ENCODE measurements at places on chromosomes 3 and 15.
A peak's percentile ranks its signal among the peaks of the same experiment; 100 is the strongest.

DNA sequence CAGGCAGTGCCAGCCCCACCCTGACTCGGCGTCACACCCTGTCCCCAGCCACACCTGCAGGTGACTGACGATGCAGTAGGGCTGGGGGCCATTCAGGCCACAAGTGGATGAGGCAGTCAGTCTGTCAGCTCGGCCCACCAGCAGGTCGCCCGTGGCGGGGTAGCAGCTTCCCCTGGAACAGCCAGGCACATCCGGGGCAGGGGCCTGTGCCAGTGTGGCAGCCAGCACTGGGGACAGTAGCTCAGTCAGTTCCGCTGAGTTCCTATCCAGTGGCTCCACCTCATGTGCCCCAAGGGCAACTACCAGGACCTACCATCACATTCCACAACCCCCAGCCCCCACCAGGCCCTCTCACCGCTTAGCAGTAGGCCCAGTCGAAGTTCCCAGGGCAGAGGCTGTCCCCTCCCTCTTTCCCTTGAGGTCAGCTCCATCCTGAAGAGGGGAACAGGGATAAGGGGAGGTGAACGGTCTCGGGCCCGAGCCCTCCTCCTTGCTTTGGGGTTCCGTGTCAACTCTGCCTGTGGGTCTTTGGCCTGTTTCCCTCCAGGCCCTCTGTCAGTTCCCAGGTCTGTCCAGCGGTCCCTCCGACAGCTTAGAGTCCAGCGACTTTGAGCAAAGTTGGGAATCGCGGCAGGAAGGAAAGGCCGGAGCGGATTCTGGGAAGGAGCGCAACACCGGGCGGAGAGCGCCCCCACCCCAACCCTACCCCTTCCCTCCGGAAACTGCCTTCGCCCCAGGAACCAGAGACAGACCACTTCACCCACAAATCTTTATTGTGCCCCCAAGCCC lies at the start of gene LAMB2:
LAMB2 (minus strand) TSS at position 614 of the 789 bp plus-strand sequence; CDS start at position 431, 183 bp downstream.
- no peak for DNase-seq

GRCh38 chr3:25182794-25183193 lies 245.3 kb upstream of the RARB start:
- no peak for DNase-seq

- DNase-seq = no peak
These were observed 56.5 kb downstream of the PCSK6 start for GRCh38 chr15:101432982-101433381.

DNA sequence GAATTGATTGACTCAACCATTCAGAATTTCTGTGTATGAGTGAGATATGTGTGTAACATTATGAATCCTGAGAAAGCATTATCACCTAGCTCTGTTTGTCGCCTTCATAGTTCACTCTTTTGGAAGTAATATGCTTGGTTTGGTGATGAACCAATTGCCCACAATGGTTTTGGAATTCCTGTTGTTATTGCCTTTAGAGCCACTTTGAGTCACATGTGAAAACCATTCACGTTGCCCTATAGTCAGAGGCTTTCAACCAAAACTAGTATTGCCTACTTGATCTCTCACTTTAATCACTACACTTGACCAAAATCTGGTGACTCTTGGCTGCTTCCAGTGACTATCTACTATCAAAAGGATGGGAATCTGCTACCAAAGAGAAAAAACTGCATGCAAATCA lies 78.2 kb upstream of the FLNB start:
- DNase-seq = no peak

DNA sequence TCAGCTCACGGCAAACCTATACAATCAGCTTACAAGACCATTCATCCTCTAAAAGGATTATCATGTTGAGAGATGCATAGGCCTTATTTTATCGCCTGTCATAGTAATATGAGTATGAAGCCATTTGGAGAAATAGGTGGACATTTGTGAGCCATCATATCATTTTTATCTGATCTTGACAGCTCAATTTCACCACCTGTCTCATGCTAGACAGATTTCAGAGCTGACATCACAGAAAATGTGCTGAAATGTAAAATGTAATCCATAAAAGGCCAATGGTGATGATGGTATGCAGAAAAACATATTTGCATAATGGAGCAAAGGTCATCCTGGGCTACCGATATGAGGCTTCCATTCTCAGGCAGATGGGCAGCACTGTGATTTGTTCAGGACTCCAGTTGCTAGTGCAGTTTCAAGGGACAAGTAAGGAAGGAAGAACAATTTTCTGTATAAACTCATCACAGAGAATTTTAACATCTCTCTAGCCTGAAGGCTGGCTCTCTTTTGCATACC lies 221.5 kb downstream of the ULK4 start:
- no peak for DNase-seq

- no peak for DNase-seq
These were observed 1.4 kb upstream of the NSMCE3 start for GRCh38 chr15:29270976-29271375.

DNA sequence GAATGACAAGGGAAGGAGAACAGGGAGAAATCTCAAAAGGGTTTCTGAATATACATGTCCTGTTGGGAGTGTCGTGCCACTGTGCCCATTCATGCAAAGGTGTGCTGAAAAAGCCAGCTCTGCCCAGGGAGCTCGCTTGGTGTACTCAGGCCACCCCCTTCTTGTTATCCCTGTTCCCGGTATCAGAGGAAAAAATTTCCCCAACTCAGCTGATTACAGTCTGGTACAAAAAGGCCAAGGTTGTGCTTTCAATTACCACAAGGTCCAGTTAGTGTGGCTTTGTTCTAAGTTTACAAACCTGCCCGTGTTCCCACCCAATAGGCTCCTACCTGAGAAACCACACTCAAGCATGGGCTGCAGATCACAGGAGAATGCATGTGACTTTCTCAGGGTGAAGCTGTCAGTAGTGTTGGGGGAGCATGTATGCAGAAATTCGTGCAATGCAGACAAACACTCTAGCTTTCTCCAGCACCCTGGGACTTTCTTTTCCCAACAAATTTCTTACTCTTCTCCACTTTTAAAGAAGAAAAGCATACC lies 648.5 kb downstream of the NR2F2 start:
- no peak for DNase-seq

DNA sequence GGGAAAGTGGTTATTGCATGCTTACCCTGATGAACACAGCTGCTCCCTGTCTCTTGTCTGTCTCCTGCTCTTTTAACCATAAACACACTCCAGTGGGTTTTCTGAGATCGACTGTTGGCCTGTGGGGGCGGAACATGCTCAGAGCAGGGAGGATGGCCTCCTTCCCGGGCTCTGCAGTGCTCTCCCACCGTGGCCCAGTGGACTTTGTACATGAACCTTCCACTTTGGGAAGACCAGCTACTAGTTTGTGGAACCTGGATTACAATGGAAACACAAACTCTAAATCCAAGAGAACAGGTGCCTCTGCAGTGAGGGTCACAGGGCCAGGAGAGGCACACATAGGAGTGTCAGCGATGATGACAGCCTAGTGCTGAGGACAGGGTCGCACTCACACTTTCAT lies 56.5 kb downstream of the KLF13 start:
- DNase-seq = no peak

- no peak for DNase-seq
These were observed 41.2 kb downstream of the TUBGCP4 start for GRCh38 chr15:43412096-43412495.

DNA sequence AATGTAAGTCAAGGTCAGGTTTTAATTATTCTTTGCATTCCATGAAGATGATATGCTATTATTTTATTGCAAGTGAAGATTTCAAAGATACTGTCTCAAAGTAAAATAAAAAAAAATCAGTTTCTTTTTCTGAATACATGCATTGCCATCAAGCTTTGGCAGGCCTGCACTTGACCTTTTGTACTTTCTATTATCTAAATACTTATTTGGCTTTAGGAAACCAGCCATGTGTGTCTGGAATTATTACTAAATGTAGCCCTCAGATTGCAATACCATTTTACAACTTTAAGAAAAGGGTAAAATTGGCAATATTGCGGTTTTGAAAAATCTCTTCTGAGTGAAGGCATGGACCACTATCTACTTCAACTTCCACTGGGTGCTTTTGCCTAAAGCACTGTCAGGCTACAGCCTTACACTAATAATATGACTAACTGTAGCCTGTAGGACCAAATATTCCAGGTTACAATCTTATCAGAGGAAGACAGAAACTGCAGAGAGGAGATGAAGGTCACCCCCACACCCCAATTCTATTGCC lies 349.4 kb upstream of the DCBLD2 start:
- no peak for DNase-seq

DNA sequence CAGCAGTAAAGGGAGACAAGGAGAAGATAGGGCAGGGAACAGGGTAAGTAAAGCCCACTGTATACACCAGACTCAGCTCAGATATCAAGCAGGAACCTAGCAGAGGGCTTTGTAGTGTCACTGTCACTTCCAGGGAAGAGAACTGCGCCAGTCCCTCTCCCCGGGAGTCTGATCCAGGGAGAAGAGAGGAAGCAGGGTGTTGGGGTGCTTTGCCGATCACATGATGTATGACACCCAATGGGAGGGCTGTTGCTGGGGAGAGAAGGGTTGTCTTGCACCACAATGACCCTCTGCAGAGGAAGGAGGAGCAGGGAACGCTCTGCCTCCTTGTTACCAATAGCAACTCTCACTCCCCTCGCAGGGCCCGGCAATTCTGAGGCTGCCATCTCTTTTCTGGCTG lies 147.2 kb upstream of the SLC2A2 start:
- no peak for DNase-seq

- no peak for DNase-seq
These were observed 26.3 kb upstream of the TFRC start for GRCh38 chr3:196108075-196108743.

DNA sequence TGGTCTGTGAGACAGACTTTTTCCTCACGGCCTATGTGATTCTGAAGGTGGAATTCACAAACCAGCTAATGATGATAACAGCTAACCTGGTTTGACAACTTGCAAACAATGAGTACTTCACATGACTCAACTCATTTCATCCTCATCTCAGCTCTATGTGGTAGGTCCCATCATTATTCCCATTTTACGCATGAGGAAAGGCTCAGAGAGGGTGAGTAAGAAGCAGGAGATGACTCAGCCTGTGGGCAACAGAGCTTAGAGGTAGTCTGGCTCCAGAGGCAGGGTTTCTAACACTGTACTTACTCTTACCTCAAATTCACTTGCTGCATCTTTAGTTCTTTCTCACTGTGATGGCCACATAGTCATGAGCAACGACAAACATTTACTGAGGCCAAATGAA lies 25.8 kb upstream of the PSMD6 start:
- no peak for DNase-seq

- DNase-seq = no peak
These were observed 112.5 kb upstream of the NR2F2 start for GRCh38 chr15:96217983-96218382.

- DNase-seq = peak; percentile 5
These were observed 15.6 kb downstream of the FRMD4B start for GRCh38 chr3:69370156-69370883.

DNA sequence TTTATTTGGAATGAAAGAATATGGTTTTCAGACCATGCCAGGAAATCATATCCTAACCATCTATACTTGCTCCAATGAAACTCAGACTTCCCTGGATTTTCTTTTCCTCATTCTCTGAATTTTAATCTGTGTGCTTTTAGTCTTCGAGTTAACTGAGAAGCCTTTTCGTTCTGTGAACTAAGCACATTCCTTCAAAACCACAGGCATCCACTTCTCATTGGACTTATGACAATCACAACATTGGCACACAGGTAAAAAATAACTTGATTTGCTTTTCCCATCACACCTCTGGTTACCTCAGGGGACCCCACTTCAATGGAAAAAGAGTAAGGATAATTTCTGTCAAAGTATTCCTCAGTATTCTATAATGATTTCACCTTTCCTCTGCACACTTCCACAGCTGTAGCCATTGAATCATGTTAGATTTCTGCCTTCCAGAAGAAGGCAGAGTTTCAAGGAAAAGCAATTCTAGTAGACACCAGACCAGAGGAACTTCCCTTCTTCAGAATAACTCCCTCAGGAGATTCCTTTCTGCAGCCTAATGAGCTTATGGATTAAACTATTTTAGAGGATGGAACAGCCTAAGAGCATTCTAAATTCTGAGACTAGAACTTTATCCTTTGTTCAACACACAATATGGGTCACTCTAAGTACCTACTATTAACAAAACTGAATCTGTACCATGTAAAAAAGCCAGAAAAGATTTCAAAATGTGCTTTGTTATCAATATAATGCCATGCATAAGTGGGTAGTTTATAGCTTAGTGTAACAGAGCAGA lies 15.9 kb downstream of the COMMD2 start:
- no peak for DNase-seq
